Cortex of kidney (tissue), 1 donor: ENCODE measurements at places on chromosomes 6 and 20.

- no peak for DNase-seq
These were observed 20.2 kb upstream of the GJE1 start for GRCh38 chr6:142112451-142113061.

DNA sequence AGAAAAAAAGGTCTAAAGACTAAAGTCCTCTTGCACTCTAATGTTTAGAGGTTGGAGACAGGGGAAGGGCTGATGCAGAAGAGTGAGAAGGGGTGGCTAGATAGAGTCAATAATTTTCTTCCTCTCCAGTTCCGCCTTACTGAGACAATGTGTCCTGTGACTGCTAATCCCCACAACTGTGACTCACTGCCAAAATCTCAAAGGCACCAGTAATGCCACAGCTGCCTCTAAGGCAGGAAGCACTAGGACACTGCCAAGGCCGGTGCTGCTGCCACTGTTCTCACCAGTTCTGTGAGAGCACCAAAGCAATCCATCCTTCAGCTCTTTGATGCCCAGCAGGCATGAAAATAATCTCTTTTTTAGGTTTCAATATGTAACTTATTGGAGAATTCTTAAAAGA is 701.9 kb upstream of the MAP3K7 start:
- no peak for DNase-seq

DNA sequence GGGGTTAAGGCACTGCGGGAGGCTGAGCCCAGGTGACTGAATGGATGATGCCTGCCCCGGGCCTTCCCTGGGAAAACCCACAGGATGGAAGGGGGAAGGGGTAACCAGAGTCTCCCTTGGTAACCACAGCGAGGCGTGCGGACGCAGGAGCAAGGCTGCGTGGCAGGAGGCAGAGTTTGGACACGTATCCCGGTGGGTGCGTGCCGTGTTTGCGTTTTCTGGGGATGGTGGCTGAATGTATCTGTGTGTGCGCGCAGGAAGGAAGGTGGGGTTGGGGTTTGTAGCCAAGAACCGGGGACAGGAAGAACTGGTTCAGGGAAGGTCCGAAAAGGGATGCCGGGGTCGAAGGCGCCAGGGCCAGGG is 1.8 kb downstream of the MDGA1 start:
- DNase-seq: no peak

DNA sequence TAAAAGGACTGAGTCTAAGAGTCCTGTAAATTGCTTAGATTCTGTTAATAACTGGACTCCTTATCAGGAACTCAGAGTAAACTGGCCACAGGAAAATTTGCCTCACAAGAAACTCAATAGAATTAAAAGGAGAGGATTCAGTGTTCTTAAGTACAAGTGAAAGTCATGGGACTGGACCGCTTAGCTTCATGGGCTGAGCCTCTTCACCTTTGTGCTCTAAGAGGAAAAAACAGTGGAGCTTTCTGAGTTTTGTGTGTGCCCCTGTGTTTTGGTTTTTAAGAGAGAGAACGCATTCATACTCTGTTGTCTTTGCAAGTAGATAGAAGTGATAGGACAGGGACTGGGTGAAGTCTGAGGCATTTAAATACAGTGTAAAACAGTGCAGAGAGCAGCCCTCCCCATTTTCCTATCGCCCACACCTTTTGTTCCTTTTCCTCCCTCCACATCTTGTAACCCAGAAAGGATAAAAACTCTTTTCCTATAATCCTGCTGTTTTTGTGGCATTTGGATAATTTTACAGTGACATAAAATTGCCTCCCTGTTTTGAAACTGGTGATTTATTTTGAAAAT is 49.6 kb downstream of the FOXO3 start:
- no peak for DNase-seq

GRCh38 chr20:37981568-37981967 is 51.7 kb downstream of the TTI1 start:
- no peak for DNase-seq

DNA sequence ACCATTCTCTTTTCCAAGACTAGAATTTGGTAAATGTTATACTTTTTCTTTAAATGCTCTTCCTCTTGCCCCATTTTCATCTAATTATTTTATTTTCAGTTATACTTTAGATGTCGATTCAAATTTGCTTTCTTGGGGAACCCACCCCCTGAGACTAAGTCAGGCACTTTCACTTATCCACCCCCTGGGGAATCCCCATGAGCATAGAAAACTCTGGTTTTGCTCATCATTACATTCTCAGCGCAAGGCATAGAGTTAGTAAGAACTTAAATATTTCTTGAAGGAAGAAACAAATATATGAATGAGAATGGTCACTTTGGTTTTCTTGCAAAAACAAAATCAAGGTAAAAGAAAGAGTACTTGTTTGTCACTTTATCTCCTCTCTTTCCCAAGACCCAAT is 25.1 kb upstream of the HSF2 start:
- DNase-seq: no peak

DNA sequence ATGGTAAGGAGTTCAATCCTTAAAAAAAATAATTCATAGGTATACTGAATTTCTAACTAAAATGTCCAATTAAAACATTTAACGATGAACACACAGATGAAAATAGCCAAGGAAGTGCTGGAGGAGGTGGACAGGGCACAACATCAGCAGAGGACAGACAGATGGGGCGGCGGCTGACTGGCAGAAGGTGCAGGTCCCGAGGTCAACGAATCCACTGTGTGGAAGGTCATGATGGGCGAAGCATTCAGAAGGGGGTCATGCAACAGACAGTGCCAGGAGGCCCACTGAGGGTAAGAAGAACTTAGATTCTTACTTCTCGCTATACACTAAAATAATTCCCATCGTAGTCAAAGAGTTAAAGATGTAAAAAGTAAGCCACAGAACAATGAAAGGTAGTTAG is 34.2 kb upstream of the FRMD1 start:
- no peak for DNase-seq

DNA sequence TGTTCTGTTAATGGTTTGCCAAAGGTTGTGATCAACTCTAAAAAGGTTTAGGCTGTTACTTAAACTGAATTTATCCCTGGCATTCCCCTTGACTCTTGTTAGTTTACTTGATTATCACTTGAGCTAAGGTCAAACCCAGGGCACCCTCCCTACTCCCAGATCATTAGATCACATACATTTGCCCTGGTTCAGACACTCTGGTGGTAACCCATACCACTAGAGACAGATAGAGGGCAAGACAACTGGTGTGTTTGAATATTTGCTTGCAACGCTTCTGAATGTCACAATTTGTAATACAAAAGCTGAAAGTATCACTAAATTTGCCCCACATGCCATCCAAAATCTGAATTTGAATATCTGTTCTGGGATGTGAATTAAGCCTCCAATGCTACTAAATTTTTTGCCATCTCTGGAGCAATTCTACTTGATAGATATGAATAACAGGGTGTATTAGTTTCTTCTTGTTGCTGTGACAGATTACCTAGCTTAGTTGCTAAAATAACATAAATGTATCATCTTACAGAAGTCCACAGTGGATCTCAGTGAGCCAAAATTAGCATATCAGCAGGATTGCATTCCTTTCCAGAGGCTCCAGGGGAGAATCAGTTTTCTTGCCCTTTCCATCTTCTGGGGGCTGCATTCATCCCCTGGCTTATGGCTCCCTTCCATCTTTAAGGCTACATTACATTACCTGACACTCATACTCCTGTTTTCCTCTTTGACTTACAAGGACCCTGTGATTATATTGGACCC is 45.4 kb downstream of the FIG4 start:
- DNase-seq: no peak

- DNase-seq: no peak
These were observed 22.6 kb downstream of the PIGU start for GRCh38 chr20:34654207-34654744.

DNA sequence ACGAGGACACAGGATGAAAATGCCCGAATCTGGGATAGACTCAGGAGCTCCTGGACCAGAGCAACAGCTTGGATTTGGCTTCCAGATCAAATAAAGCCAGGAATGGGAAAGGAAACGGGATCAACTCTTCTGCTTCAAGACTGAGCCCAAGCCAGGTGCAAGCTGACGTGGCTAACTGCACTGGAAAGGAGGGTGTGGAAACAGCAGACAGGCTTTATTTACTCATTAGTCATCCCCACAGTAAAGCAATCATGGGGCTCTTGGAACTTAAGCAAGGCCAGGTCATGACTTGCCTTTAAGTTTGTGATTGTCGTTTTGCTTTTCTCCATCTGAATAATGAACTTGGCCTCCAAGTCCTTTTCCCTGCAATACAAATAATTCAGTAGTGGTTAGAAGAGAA is 45.2 kb downstream of the KIF16B start:
- DNase-seq: no peak

GRCh38 chr20:58457083-58457695 is 58.0 kb downstream of the APCDD1L start:
- no peak for DNase-seq

- DNase-seq: no peak
These were observed 128.2 kb downstream of the FRK start for GRCh38 chr6:115932481-115932880.

- no peak for DNase-seq
These were observed 87.3 kb downstream of the PPP1R14C start for GRCh38 chr6:150230164-150230561.

DNA sequence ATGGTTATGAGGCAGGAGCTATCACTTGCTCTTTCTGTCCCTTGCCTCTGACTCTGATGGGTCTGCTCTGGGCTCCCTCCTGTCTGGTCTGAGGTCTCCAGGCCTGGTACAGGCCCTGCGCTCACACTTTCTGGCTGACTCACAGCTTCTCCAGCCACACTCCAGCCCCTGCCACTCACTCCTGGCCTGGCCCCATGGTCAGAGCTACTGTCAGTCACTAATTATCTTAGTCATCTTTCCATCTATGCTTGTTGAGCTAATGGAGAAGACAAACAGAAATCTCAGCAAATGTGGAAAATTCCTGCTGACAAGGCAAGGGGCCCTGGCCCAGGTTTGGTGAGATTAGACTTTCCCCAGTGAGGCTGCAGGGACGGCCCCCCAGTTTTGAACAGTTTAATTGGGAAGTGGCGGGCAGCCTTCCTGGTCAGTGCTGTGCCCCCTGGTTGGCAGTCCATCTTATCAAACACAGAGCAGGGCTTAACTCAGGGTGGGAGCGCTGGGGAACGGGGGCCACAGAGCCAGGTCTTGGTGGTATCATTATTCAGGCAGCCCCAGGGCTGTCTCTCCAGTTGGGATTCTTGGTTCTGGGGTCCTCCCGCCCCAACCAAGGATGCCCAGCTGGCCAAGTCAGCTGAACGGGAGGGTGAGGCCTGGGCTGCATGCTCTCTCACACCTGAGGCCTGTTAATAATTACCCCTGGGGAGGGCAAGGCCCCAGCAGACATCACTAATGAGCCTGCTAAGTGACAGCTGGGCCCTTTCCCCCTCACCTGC is 63.4 kb downstream of the VEGFA start:
- no peak for DNase-seq

GRCh38 chr6:39075010-39075686 is 26.6 kb downstream of the GLP1R start:
- no peak for DNase-seq

GRCh38 chr6:39962831-39963230 is 28.6 kb upstream of the MOCS1 start:
- no peak for DNase-seq

GRCh38 chr6:125529061-125529460 is 220.4 kb upstream of the HEY2 start:
- no peak for DNase-seq

DNA sequence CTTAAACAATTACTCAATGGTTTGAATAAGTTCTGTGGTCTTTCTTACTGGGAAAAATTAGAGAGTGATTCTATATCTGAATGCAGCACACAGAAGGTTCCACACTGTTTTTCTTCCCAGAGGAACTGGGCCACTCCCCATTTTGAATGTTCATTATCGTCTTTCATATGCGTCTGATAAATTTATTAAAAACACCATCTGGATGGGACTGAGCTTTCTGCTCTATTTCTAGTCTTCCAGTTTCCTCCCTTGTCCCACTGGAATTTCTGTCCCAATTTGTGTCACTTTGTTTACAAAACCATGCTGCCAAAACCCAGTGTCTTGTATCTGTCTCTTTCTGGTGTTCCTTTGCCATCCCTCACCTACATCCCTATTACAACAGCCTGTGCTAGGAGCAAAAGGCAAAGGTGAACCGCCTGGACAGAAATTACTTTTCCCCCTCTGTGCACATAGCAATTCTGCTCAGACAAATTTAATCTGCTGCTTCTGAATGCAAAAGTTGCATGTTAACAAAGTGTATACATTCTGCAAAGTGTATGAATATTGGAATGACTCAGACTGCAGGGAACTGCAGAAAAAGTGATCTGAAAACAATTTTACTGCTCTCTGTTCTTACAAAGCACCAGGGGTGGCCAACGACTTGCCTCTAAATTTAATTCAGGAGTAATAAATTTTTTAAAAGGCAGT is 333.6 kb downstream of the BTBD9 start:
- no peak for DNase-seq

- DNase-seq: no peak
These were observed 289.4 kb upstream of the STXBP5 start for GRCh38 chr6:146914489-146915483.

- DNase-seq: no peak
These were observed 69.9 kb downstream of the AFDN start for GRCh38 chr6:167896648-167897047.

DNA sequence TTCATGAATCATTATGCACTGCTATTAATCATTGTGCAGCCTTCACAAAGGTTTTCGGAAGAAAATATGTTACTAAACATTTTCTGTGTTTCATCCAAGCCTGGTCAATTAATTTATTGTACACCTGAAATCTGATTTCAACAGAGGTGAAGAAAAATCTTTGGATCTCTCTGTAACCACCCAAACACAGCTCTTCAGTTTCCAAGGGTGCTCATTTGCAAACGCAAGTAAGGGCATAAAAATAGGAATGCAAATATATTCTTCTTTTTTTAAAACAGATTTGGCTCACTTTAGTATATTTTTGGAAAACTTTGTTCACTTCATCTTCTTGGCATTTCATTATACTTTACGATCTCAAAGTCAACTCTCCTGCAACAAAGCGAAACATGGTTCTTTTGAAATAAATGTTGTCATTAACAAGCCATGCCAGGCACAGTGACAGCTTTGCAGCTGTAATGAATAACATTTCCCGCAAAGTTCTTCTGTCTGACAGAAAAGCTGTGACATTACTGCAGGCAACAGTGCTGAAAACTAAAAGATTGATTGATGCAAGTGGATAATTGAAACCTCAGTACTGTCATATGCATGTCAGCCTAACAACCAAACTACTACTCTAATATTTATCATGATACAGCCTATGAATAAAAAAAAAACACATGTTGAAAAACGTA is 348.3 kb downstream of the FRK start:
- DNase-seq: no peak

GRCh38 chr20:9179193-9179802 is 110.4 kb downstream of the PLCB4 start:
- no peak for DNase-seq

GRCh38 chr6:31701666-31702404 is 1.3 kb downstream of the ABHD16A start:
- DNase-seq: no peak

GRCh38 chr20:2752567-2753460 is 47.6 kb downstream of the CPXM1 start:
- DNase-seq: no peak

DNA sequence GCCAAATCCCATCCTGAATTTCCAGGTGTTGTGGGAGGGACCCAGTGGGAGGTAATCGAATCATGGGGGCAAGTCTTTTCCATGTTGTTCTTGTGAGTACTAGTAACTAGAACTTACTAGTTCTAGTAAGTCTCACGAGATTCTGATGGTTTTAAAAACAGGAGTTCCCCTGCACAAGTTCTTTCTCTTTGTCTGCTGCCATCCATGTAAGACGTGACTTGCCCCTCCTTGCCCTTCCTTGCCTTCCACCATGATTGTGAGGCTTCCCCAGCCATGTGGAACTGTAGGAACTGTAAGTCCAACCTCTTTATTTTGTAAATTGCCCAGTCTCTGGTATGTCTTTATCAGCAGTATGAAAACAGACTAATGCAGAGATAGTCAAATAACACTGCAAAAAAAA is 122.7 kb upstream of the BEND6 start:
- DNase-seq: no peak

GRCh38 chr6:12386816-12387215 is 96.7 kb downstream of the EDN1 start:
- DNase-seq: no peak
